Fibroblast of lung (primary cell): ENCODE measurements at places on chromosomes 12 and 14. TPM values are rescaled to one million over a fixed set of nuclear protein-coding genes. Genes with fewer than 3 reads are reported as not detected.
A peak's percentile ranks its signal among the peaks of the same experiment; 100 is the strongest.

DNA sequence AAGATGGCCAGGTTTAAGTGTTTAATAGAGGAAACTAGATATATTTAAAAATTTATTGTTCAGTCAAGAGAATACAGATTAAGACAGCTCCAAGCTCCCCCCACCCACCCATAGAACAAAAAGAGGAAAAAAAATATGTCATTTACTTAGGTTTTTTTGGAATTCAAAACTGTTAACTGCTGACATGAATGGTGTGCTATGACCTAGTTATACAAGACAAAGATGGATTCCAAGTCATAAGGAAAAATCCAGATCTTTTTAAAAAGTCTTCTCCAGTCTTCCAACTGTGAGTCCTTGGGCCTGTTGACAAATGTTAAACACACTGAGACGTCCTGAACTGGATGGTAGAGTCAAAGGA is 1.3 kb upstream of the SETD1B start:
- peak overlapping the region; percentile 52 for H3K4me3 ChIP-seq
- peaks cover 20% of the 10 kb centered on the region for H3K4me1 ChIP-seq
- no peak for DNase-seq
- peaks cover 6% of the 10 kb centered on the region for H3K36me3 ChIP-seq
- peak overlapping the region; percentile 97 for H3K27ac ChIP-seq

- DNase-seq = no peak
- H3K36me3 ChIP-seq = no peaks in the 10 kb centered on the region
- H3K27ac ChIP-seq = no peak overlapping the region
- H3K27me3 ChIP-seq = no peaks in the 10 kb centered on the region
- H3K4me1 ChIP-seq = no peaks in the 10 kb centered on the region
Measured at GRCh38 chr14:57898837-57899572, 33.1 kb upstream of the SLC35F4 start.

DNA sequence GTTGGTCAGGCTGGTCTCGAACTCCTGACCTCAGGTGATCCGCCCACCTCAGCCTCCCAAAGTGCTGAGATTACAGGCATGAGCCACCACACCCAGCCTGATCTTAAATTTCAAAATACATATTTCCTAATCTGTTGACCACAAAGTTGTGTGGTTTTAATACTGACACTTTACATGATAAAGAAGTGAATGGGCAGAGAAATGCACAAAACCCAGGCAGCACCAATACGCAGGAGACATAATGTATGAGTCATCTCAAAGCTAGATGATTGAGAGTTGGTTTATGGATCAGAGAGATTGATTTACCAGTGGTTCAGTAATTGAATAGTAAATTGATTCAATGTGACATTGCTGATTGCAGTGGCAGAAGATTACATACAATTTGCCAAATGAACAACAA is 19.2 kb upstream of the PPP2R5E start:
- no peaks in the 10 kb centered on the region for H3K36me3 ChIP-seq
- no peaks in the 10 kb centered on the region for H3K27me3 ChIP-seq
- no peak overlapping the region for H3K27ac ChIP-seq
- DNase-seq = peak; percentile 25
- no peak overlapping the region for H3K4me3 ChIP-seq

DNA sequence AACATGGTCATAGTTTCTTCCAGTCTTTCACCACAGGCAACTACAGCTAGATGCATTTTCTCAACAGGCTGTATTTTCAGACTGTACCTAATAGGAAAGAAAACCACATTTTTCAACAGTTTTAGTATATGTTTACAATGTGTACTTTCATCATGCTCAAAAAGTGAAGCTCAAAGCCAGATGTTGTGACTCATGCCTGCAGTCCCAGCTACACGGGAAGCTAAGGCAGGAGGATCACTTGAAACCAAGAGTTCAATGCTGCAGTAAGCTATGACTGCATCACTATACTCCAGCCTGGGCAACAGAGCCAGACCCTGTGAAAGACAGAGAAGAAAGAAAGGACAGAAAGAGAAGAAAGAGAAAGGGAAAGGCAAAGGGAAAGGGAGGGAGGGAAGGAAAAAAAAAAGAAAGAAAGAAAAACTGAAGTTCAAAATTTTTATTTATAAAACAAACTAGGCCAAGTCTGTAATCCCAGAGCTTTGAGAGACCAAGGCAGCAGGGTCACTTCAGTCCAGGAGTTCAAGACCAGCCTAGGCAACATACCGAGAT is 25.5 kb downstream of the GXYLT1 start:
- H3K4me1 ChIP-seq = peaks cover 2% of the 10 kb centered on the region
- DNase-seq = peak; percentile 86
- no peaks in the 10 kb centered on the region for H3K27me3 ChIP-seq
- H3K36me3 ChIP-seq = no peaks in the 10 kb centered on the region

DNA sequence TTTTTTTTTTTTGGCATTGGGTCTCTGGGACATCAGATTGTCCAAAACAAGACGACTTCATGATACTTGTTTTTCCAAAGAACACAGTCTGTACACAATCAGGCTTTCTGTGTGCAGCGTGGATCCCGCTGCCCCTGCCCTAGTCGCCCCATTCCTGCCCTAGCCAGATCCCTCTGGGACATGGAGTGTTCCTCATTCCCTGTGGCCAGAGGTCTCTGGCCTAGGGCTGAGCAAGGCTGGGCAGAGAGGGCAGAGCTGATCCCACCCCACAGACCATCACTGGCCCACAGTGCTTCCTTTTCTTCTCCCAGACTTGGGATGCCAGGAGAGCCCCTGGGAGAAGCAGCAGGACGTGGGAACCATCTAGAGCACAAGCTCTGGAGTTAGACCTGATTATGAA is 20.9 kb upstream of the EIF2B2 start:
- no peaks in the 10 kb centered on the region for H3K36me3 ChIP-seq
- DNase-seq = no peak
- H3K4me1 ChIP-seq = no peaks in the 10 kb centered on the region
- no peak overlapping the region for H3K4me3 ChIP-seq
- no peak overlapping the region for H3K27ac ChIP-seq

DNA sequence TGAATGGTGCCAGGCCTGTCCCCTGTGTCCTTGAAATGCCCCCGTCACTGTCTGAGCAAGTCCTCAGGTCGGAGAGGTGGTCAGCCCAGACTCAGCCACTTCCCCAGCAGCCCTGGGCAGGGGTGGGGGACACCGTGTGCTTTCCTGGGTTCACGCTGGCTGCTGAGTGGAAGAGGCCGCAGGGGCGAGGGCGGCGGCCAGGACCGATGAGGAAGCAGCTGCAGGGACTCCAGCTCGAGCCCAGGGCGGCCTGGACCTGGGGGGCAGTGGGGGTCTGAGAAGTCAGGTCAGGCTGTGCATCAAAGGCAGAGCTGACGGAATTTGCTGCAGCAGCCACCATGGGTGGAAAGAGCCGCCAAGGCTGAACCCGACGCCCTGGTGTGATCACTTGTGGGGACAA is 28.4 kb downstream of the NOC4L start:
- no peak for DNase-seq
- no peak overlapping the region for H3K27ac ChIP-seq
- no peaks in the 10 kb centered on the region for H3K4me1 ChIP-seq
- H3K36me3 ChIP-seq = no peaks in the 10 kb centered on the region

DNA sequence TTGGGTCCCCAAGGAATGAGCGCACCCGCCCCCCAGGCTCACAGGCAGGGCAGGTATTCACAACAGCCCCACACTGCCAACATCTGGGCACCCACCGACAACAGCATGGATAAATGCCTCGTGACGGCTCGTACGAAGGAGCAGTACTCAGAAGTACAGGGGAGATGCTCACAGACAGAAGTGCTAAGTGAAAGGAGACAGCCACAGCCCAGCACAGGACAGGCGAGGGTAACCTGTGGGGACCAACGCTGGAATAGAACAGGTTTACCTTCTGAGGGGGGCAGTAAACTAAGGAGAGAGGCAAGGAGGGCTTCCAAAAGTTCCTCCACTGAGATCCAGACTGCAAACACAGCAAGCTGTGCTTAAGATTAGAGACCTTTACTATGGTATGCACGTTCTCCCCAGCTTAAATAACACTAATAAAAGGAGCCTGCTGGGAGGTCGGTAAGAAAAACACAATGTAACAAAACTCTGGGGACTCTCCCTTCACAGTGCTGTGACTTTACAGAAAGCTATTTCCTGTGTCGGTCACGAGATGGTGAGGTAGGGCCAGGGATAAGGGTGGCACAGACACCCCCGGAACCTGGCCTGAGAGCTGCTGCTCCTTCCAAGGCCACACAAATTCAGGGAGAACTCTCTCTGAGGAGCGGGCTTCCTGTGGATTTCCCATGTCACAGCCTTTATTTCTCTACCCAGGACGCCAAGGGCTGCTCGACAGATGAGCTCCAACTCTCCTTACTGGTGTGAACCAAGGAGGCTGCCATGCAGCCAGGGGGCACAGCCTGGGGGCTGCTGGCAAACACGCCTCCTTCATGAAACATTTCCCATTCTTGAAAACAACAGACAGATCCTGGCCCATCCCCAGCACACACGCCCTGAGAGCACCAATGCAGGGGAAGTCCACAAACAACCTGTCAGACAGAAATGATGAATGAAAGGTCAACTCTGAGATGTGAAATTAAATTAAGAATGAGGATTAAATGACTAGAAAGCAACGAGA is 26.3 kb downstream of the SLC15A4 start:
- peak; percentile 54 for DNase-seq
- H3K36me3 ChIP-seq = peaks cover 17% of the 10 kb centered on the region
- H3K4me3 ChIP-seq = no peak overlapping the region
- H3K27ac ChIP-seq = no peak overlapping the region

GRCh38 chr12:77861317-77861716 is 30.6 kb downstream of the NAV3 start:
- no peaks in the 10 kb centered on the region for H3K4me1 ChIP-seq
- no peaks in the 10 kb centered on the region for H3K27me3 ChIP-seq
- no peak overlapping the region for H3K27ac ChIP-seq

- DNase-seq = peak; percentile 68
- no peaks in the 10 kb centered on the region for H3K27me3 ChIP-seq
- H3K4me3 ChIP-seq = peak overlapping the region; percentile 90
- no peaks in the 10 kb centered on the region for H3K36me3 ChIP-seq
Measured at GRCh38 chr14:69151458-69152180, 1.3 kb downstream of the DCAF5 start.

DNA sequence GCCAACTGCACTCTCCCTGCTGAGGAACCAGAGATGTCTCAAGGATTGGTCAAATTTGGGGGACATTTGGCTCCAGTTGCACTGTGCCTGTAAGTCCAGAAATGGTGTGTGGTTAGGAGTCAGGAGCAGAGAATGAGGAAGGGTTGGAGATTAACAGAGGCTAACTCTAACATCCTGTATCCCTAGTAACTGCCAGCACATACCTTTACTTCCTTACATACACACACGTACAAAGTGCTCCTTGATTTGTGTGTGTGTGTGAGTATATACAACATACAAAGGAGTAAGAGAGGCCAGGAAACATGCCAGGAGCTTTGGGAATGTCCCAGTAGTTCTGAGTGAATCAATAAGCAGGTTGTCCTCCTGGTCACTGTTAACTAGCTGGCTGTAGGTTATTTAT is 39.8 kb upstream of the NRXN3 start:
- no peak for DNase-seq
- H3K27ac ChIP-seq = no peak overlapping the region
- no peak overlapping the region for H3K4me3 ChIP-seq
- no peaks in the 10 kb centered on the region for H3K27me3 ChIP-seq

DNA sequence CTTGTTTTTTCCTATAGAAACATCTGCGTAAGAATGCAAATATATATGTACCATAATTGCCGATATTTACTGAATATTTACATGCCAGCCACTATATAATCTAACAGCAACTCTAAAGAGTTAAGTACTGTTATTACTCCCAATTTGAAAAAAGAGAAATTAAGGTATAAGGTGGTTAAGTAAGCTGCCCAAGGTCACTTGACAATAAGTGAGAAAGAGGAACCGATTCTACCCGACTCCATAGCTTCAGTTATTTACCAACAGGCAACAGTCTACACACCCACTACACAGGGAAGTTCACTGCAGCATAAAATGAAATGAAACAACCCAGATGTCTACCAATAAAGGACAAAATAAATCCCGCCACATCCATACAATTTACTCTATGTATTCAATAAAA is 1.1 kb downstream of the MIS18BP1 start:
- no peak overlapping the region for H3K27ac ChIP-seq
- DNase-seq = peak; percentile 29
- H3K4me1 ChIP-seq = no peaks in the 10 kb centered on the region
- H3K4me3 ChIP-seq = peak overlapping the region; percentile 71
- no peaks in the 10 kb centered on the region for H3K36me3 ChIP-seq

DNA sequence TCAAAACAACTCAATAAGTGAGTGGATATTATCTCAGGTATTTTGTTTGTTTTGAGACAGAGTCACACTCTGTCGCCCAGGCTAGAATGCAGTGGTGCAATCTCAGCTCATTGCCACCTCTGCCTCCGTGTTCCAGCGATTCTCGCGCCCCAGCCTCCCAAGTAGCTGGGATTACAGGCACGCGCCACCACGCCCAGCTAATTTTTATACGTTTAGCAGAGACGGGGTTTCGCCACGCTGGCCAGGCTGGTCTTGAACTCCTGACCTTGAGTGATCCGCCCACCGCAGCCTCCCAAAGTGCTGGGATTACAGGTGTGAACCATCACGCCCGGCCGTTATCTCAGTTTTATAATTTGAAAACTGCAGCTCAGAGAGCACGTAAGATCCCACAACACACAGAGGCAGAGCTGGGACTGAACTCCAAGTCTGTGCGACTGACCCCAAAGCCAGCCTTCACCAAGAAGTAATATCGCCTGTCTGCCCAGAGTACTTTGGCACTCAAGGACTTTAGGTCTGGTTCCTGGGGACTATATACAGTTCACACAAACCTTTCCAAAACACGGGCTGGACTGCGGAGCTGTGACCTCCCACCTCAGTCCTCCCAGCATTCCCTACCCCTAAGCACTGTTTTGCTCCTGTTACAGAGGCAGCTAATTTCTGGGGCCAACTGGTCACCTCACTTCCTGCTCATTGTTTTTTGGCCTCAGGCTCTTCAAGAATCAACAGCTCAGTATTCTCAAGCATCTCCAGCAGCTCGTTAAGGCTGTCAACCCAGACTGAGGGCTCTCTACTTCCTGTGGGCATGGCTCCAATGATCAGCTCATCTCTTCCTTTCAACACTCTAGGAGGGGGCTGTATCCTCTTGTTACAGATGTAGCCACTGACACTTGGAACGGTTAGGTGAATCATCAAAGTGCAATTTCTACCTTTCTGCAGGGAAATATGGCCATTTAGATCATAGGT is 22.5 kb downstream of the TESC start:
- H3K27ac ChIP-seq = no peak overlapping the region
- DNase-seq = no peak
- H3K36me3 ChIP-seq = no peaks in the 10 kb centered on the region
- peaks cover 3% of the 10 kb centered on the region for H3K27me3 ChIP-seq
- H3K4me3 ChIP-seq = no peak overlapping the region

DNA sequence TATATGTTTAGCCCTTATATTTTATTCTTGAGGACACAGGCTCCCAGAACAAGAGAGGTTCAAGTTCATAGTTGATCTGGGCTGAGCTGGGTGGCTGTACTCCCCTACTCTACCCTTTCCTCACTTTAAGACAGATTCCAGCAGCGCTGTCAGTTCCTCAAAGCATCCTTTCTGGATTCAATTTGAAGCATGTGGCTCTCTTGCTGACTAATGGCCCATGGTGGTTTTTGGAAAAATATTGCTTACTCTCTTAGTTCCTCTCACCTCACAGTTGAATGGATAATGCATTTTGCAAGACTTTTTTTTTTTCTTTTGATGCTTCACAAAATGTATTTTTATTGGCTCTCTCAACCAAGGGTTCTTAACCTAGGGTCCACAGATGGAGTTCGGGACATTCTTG is 4.1 kb downstream of the PELI2 start:
- H3K4me3 ChIP-seq = no peak overlapping the region
- no peak overlapping the region for H3K27ac ChIP-seq
- H3K36me3 ChIP-seq = no peaks in the 10 kb centered on the region
- H3K4me1 ChIP-seq = peaks cover 13% of the 10 kb centered on the region

GRCh38 chr14:32252030-32252670 is 49.1 kb upstream of the RNU6-8 start:
- no peak overlapping the region for H3K4me3 ChIP-seq
- DNase-seq = peak; percentile 69
- no peaks in the 10 kb centered on the region for H3K27me3 ChIP-seq
- H3K36me3 ChIP-seq = no peaks in the 10 kb centered on the region

The B4GALNT3 gene
- not detected in 2 replicates for total RNA-seq

The LRRC9 gene
- total RNA-seq = not detected in 2 replicates

The ZC2HC1C gene
- total RNA-seq = 1.5 and 1.8 TPM in 2 replicates

The PGF gene
- total RNA-seq = 4.6 and 7.6 TPM in 2 replicates
